Kidney glomerular epithelial cell (primary cell): ENCODE measurements at places on chromosomes 13 and 19.

DNA sequence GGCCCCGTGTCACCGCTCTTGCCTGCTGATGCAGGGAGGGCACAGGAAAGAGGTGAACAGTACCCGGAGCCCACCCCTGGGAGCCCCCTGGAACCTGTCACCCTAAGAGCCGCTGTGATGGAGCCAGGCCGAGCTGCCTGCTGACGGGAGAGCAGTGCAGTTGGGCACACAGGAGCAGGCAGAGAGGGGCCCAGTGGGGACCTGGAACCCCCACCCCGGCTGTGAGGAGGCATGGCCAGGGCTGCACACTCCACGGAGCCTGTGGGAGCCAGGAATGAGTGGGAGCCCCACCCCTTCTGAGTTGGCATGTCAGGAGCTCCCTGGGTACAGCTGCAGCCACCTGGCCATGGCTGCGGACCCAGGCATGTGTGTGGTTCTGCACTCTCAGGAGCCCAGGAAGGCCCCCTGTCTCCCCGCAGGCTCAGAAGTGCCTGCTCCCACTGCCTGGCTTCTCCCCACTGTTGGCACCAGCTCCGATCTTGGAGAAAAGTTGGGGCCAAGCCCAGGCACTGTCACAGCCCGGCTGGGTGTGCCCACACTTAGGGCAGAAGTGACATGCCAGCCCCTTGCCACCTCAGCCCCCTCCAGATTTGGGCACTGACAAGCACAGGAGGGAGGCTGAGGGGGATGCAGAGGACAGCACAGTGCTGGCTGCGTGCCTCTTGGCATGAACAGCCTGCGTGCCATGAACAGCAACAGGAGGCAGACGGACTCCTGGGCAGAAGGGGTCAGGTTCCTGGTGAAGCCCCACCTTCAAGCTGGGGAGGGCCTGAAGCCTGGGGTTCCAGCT lies 6.3 kb downstream of the CFAP97D2 start:
- no peak for DNase-seq

DNA sequence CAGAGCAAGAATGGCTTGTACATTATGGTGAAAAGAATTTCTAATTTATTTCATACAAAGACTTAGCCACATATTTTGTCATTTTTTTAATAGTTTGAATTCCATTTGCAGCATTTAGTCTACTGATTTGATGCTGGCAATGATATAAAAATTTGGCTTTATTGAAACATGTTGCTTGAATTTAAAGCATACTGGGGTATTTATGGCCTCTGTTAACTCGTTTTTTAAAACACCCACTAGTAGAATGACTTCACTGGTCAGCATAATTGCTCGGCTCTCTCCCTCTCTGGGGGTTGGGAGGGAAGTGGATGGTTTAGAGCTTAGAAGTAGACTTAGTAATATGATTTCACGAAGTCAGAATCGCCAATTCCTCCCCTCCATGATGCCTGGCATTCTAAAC lies 354.9 kb upstream of the HTR2A start:
- DNase-seq = no peak

DNA sequence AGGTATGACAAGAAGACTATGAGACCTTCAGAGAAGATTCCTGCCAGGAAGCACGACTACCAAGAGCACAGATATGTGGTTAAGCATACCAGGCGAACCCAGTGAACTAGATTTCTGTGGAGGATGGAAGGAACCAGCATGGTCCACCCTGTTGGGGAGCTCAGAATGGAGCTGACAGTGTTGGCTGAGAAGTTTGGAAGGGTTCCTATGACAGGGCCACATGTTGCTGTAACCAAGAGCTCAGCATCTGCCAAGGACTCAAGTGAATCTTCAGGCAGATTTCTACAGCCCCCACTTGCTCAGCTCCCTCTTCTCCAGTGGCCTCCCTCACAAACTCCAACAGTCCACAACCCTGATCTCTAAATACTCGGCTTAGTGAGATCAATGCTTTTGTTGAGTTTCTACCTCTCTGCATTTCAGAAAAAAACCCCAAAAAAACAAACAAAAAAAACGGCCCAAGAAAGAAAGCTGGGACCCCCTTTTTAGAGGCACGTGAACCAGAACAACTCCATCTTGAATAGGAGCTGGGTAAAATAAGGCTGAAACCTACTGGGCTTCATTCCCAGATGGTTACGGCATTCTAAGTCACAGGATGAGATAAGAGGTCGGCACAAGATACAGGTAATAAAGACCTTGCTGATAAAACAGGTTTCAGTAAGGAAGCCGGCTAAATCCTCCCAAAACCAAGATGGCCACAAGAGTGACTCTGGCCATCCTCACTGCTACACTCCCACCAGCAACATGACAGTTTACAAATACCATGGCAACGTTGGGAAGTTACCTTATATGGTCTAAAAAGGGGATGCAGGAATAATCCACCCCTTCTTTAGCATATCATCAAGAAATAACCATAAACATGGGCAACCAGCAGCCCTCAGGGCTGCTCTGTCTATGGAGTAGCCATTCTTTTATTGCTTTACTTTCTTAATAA lies 691.1 kb downstream of the UQCRFS1 start:
- DNase-seq = no peak

DNA sequence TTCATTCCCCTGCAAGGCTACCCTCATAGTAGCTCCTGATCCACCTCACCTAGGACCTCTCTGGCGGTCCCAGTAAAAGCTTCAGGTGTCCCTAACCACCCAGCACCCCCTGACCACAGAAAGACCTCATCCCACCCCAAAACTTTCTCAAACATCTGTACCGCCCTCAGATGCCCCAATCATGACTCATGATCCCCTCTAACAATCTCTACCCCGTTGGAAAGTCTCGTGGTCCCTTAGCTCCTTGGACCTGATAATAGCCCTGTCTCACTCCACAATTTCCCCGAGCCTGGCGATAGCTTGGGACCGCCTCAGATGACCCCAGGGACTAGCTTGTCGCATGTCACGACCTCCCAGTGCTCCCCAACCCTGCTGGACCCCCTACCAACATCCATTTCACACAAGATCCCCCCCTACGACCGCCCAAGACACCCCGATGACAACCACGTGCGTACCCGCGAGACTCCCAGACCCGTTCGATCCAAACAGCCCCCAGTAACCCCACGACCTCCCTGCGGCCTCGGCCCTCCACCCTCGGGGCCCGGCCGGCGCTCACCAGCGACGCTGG lies 450 bp downstream of the NDUFA11 start:
- DNase-seq = no peak

- peak; percentile 35 for DNase-seq
Measured at GRCh38 chr13:24341439-24341838, 32.1 kb downstream of the C1QTNF9 start.

DNA sequence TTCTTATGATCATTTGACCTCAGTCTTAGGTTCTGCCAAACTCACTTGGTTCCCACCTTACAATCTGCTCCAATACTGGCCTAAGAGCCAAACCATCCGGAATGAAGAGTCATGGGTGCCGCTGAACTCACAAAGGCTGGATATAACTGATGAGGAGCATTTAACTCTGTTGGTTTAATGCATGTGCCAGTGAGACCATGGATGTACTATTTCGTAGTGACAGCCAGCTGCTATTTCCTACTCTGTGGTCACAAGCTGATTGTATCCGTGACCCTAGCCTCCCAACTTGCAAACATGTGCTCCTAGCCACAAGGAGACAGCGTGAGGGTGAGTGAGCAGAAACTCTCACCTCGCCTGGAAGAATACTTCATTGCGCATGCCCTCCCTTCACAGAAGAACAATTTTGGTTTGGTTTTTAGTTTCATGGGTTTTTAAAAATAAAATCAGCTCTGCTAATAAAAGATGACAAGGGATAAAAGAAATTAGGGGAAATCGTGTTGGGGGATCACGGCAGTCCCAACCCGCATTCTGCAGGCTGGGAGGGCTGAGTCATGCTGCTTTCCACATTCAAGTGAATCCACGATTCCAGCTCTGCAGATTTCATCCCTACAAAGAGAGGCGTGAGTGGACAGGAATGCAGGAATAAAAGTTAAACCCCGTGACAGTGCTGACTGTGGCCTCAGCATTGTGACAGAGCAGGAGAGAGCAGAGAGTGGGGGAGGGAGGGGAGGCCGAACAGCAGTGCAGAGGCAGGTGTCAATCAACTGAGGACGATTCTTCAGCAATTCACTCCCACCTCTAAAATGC lies 66.8 kb upstream of the RAP2A start:
- peak; percentile 86 for DNase-seq

- no peak for DNase-seq
Measured at GRCh38 chr13:79870766-79871165, 389.8 kb downstream of the NDFIP2 start.

DNA sequence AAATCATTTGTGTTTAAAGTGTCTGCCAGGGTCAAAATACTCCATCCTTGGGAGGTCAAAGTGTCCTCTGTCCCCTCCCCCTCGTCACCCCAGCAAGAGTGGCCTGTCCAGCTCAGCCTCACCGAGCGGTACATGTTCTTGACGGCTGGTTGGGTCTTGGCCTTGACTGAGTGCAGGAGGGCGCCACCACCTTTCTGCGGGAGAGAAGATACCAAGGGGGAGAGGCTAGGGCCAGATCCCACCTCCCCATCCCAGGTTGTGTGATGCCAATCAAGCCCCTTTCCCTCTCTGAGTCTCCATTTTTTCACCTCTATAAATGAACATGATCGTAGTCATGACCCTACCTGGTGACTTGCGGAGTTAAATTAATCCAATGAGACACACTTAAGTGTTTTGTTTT lies 6.1 kb downstream of the CRB3 start:
- no peak for DNase-seq

DNA sequence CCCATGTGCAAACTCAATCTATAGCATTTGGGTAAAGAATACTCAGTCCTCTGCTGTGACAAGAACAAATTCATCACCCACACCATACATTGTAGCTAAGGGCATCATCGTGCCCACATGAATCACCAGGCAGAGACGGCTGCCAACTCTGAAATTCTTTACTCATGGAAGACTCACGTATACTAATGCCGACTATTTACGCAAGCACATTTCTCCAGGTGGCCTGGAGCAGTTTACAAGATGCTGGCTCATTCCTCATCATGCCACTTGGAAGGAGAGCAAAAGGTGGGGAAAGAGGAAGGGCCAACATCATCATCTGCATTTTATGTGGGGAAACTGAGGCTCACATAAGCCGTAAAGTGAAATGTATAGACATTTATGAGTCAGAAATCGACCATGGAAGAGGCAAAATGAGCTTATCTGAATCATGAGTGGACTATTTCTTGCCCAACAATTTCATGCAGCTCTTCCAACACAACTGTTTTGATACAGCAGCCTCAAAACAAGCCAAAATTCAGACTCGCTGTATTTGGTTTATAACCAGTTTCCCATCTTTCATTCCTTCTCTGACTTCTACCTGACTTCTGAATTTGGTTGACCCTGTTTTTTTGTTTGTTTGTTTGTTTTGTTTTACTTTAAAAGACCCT lies 213.9 kb upstream of the SERP2 start:
- DNase-seq = no peak

GRCh38 chr19:35138305-35138892 lies at the start of gene FXYD1:
Gene FXYD1 (plus strand): TSS chr19:35138824. CDS start chr19:35140080, 1,256 bp downstream.
- no peak for DNase-seq

GRCh38 chr13:59414006-59414405 lies 749.7 kb downstream of the DIAPH3 start:
- no peak for DNase-seq
